ENCODE measurements at places on chromosomes 1 and 21.

- no peak for DNase-seq
Observed at GRCh38 chr1:245956225-245956624, 550.9 kb downstream of the SMYD3 start.

DNA sequence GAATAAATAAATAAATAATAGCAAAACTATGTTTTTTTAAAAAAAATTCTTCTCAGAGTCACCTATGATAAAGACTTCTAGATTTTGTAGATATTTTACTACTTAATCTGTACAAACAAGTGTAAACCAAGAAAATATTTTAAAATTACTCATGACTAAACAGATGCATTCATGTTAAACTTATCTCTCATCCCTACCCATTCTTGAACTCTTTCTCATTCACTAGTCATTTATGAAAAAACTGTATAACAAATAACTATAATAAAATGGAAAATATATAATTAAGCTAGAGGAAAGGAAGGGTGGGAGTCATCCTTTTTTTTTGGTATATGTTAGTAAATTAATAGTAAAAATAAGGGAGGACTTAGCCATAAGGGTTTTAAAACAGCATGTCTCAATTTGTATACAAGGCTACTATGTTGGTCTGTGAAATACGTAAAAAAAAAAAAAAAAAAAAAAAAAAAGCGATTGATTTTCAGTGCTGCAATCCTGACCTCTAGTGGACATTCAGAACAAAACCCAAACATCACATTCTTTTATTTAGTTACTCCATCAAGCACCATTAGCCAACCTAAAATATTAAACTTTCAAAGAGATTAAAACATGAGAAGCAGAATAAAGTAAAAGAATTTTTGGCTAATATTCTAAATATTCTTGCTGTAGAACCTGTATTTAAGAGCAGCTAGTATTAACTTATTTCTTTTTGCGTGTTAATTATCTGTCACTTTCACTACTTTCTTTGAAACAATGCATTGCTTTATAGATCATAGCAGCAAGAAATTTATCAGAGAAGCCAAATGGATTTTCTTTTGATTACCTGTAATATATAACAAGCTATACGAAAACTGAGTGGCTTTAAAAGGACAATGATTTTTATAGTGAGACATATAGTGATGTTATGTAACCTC, 255.8 kb upstream of the CACYBP start:
- DNase-seq, result no peak

- no peak for DNase-seq
Observed at GRCh38 chr1:43279666-43280065, 5.7 kb downstream of the C1orf210 start.

DNA sequence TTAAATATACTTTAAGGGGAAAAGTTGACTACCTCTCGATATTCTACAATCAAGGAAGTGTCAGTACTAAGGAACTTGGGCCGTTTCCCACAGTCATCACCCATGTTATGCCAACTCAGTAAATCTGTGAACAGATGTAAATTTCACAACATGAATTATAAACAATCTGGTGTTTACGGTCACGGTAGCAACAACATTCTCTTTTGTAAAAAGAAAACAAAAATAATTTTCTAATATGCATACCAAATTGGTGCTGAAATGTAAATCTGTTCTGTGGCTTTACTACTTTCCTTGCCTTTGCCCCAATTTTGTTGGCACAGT, 1.2 kb downstream of the SH3GLB1 start:
- no peak for DNase-seq

- DNase-seq, result no peak
Observed at GRCh38 chr1:215397106-215397505, 170.0 kb upstream of the KCTD3 start.

GRCh38 chr1:190212450-190212849, 265.2 kb downstream of the BRINP3 start:
- no peak for DNase-seq

DNA sequence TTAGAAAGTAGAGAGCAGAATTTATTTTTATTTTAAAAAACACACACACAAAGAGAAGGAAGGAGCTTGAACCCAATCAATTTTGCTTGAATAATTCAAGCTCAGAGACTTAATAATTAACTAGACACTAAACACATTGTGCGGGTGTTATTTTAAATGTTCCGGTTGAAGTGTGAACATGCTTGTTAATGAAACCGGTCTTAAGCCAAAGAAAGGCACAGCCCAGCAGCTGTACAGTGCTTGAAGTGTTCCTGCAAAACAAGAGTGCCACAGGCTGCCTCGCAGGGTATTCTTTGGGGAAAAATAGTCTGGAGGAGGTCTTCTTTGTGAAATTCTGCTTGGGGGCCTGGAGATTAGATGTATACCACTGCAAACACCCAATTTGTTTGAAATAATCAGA, 2.2 kb upstream of the CDC42BPA start:
- no peak for DNase-seq
